ENCODE measurements at places on chromosomes 5 and 9.

DNA sequence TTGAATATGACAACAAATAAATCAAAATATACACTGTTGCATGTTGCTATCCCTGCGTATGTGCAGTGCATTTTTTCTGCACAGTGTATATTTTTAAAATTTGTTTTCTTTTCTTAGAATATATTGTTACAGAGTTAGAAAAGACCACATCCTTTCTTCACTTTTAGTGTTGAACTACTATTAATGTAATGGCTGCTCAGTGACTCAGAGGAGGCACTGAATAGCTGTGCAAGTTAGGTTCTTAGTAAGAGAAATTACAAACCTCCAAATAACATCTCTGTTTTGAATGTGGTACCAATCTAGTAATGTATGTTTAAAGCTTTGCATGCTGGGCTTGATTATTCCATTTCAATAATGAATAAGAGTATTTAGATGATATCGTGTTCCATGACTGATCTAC is 208.9 kb upstream of the PRR16 start:
- DNase-seq, result no peak

DNA sequence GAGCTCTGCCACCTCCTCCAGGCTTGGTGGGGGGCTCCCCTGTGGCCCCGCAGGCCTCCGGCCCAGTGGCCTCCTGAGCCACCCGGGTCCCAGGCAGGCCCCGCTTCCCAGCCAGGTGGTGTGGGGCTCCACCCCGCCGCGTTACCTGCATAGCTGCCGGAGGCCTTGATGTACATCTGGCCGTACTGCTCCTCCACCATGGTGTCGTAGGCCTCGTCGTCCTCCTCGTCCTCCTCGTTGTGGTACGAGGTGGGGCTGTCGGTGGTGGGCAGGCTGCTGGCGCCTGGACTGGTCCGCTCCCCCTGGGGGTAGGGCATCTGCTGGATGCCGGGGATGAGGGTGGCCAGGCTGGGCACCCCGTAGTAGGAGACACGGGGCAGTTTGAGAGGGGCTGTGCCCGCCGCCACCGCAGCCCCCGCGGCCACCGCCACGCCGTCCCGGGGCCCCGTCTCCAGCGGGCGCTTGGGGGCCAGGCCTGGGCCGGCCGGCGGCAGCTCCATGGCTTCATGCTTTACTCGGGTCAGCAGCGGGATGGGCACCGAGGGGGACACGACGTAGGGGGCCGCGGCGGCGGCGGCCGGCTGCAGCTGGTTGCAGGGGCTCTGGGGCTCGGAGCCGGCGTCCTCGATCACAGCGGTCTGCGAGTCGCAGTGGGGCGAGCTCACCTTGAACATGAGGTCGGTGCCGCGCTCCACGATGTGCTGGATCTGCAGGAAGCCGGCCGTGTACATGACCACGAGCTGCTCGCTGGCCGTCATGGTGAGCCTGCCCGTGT is 45.4 kb downstream of the NACC2 start:
- DNase-seq, result no peak

DNA sequence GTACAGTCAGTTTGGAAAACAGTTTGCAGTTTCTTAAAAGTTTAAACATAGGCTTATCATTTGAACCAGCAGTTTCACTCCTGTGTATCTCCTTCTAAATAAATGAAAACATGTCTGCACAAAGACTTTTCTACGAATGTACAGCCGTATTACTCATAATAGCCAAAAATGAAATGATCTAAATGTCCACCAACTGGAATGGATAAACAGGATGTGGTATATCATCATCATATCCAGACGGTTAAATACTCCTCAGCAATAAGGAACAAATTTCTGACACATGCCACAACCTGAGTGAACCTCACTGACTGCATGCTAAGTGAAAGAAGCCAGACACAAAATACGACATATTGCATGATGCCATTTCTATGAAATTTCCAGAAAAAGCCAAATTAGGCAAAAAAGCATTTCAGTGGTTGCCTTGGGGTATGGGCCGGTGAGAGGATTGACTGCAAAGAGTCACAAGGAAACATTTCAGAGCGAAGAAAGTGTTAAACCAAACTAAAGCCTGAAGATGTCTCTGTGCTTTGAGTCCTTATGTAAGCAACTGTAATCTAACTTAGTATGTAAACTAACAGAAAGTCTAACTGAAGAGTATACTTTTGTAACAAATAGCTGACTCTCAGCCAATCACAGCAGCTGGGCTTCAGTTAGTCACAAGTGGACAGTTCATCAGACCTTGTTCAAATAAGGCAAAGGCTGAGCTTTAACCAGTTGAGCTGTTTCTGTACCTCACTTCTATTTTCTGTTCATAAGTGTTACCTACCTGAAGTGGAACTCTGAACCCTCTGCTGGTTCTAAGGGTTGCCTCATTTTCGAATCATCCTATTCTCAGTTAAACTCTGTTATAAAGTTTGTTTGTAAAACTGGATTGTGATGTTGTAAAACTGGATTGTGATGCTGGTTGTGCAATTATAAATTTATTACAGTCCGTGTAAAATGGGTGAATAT is 65.2 kb downstream of the TRIO start:
- peak; percentile 87 for DNase-seq

GRCh38 chr5:151706906-151707305 is 20.2 kb upstream of the SPARC start:
- DNase-seq, result peak; percentile 85

- DNase-seq, result no peak
Observed at GRCh38 chr9:69054989-69055388, 19.4 kb downstream of the FXN start.

DNA sequence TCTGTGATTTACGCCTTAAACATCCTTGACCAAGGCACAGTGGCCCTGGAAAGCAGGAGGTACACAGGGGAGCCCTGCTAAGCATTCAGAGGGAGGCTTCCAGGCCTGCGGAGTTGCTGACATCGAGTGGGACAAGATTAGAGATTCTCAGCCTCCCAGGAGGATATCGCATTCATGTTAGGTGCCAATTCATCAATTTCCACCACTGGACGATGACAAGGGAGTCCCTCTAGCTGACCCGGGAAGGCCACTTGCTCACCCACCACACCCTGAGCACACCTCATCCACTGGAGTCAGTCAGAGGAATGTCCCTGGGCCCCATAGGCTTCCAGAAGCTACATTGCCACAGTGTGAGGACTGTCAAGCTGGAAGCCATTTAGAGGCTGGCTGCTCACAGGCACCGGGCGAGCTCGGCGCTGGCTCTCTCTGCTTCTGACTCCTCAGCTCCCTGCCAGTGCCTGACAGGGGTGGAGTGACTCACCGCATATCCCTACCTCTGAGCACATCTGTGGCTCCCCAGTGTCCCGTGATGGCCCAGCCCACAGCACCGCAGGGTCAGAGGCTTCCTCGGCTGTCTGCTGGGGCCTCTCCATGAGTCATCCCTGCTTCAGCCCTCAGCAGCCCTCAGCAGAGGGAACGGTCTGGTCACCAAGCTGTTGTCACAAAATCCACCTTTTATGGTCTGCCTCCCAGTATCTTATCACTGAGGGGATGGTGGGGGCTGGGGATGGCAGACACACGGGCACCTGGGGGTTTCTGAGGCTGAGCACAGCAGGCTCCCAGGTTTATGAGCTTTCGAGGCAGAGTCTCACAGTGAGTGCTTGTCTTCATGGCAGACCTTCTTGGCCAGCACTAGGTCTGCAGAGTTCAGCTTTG is 117.5 kb downstream of the ZNF608 start:
- DNase-seq, result peak; percentile 99

DNA sequence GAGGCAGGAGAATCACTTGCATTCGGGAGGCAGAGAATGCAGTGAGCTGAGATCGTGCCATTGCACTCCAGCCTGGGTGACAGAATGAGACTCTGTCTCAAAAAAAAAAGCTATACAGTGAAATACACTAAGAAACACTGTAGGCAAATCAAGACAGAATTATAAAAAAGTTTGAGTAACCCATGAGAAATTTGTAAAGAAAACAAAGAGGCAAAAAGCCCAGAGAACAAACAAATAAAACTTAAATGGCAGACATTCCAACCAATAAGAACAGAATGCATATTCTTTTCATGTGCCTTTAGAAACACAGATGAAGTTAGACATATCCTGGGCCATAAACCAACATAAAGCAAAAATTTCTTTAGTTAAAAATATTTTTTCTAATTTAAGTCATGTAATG is 30.6 kb downstream of the ZNF169 start:
- no peak for DNase-seq

- no peak for DNase-seq
Observed at GRCh38 chr9:86836797-86837196, 110.5 kb downstream of the GAS1 start.

DNA sequence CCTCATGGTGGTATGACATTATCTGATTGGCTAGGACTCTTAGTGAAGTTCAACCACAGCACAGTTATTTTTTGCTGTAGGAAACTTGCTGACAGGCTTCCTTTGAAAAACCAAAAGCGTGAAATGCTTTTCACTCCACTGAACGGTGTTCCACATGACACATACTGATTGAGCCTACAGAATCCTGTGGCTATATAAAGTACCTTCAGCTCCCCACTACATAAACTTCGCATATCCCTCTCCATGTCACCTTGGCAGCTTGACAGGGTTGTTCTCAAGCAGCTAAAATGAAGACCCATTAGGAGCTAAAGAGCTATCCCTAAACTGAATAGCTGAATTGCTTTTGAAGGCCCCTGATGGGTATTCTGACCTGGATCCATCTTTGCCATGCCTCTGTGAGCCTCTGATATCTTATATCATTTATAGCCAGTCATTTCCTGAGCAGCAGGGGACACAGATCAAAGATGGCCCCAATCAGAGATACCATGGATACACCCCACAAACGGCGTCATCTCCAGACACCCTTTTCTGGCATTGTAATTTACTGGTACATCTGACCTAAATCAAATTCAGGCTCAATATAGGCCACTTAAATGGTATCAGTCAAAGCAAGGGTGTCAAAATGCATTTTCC is 91.5 kb downstream of the APBA1 start:
- DNase-seq, result no peak

DNA sequence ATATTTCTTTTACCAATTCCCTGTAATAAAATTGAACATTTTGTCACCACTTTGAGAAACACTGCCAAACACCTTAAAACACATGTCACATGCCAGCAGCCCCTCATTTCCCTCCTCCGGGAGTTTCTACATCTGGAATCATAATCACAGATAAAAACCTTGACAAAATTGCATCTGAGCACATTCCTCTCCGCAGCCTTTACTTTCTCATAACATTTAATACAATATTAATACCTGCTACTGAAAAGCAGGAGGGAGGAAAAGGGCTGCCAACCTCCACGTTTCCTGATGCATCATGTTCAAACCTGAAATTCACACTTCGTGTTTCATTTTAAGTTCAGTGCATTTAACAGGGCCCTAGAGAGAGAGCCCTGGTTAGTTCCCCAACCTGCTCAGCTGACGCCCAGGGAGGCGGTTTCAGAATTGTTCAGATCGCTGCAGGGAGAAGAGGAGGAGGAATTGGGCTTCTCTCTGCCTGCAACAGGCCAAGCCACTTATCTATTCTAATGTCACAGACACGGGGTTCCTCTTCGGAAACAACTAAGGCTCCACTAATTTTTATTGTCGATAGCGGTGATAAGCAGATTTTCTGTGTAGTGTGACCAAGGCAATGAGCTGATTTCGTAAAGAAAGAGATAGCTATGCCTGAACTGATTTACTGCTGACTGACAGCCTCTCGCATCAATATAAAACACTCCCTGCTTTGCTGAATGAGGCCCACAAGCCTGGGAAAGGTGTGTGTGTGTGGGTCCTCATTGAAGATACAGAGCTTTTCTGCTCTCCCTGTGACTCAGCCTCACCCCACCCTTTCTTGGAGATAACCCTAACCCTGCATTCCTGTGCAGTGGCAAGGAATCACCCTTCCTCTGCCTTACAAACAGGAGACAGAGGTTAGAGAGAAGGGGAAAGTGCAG is 4.9 kb upstream of the LHX2 start:
- DNase-seq, result no peak

- DNase-seq, result no peak
Observed at GRCh38 chr5:141914199-141914743, 9.4 kb upstream of the DELE1 start.

DNA sequence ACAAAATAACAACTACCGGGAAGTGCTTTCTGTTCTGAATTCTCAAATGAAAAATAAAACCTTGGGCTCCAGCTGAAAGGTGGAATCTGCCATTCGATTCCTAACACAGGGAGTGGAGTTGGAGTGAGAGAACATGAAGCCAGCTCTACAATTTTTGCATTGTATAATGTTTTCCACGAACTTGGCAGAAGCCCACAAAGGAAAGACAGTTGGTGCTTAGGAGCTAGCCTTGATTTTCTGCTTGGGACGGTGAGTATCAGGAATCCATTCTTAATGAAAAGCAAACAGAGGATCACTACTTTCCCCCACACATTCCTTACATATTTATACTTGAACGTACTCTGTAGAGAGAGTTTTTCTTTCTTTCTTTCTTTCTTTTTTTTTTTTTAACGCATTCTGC is 74.2 kb upstream of the FBXL7 start:
- DNase-seq, result no peak

DNA sequence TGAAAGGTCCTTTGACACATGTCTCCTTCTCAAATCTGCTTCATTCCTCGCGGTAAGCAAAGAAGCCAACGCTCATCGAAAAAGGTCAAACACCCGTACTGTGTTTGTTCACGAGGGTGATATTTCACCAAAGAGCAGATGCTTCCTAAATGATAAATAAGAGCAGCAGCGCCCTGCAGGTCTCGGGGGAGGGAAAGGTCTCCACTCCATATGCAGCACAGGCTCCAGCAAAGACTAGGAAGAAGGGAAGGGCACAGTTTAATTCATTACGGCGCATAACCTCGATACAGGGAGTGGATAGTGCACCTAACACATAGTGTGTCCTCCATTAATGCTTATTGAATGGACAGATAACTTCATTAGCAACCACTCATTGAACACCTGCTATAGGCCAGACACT is 593.3 kb downstream of the CDK5RAP2 start:
- no peak for DNase-seq

DNA sequence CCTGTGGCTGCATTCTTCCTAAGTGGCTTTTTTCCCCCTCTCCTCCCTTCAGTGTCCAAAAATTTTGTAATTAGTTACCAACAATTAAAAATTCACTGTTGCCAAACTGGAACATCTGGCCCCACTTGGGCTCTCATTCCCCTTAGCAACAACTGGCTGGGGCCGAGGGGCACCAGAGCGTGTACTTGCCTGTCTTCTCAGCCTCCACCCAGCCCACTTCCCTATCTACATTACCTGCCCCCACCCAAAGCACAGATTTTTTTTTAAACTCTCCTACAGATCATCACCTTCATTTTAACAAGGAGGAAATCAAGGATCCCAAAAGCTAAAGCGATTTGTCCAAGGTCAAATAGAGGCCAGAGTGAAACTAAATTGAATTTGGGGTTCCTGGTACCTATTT is 278.8 kb downstream of the EBF1 start:
- no peak for DNase-seq

DNA sequence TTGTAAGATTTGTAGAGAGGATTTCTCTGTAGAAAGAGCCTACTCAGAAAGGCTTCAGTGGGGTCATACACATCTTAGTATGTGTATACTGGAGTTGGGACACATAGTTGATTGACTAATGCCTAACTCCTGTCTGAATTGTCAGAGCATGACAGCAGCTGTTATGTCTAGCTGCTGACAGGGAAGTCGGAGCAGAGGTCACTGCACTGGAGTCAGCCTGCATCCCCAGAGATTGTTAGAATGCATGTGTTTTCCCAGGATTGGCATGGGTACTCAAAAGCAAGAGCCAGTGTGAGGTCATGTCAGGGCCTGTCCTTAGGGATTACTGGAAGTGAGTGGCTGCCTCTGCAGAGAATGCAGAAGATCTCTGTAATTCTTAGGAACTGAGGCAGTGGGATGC is 82.7 kb downstream of the ITGA1 start:
- no peak for DNase-seq

All from M059J (cell line).